LNCaP clone FGC (cell line): ENCODE measurements at places on chromosomes 1 and 21.

GRCh38 chr21:31668651-31669491, 9.4 kb downstream of the SOD1 start:
- DNase-seq: no peak

- no peak for DNase-seq
Observed at GRCh38 chr1:160865337-160865736, 2.6 kb upstream of the CD244 start.

GRCh38 chr1:198530953-198531352, 9.5 kb downstream of the ATP6V1G3 start:
- no peak for DNase-seq

DNA sequence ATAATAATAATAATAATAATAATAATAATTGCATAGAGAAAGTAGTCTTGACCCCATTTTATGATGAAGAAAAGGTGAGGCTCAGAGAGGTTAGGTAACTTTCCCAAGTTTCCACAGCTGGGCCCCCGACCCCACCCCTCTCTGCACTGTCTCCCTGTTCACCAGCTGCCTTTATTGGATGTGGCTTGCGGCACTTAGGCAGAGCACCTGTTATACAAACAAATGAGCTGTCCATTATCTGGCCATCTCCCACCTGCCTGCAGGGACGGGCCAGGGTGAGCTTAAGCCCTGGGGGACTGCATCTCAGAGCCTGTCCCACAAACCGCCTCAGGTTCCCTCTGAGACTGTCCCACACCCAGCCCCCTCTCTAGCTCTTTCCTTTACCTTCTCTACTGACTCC, 10.1 kb upstream of the EFNA1 start:
- DNase-seq: no peak

GRCh38 chr1:59767119-59767518, 47.6 kb upstream of the HOOK1 start:
- DNase-seq: no peak

GRCh38 chr1:48916130-48917069, 139.7 kb upstream of the BEND5 start:
- DNase-seq: no peak

DNA sequence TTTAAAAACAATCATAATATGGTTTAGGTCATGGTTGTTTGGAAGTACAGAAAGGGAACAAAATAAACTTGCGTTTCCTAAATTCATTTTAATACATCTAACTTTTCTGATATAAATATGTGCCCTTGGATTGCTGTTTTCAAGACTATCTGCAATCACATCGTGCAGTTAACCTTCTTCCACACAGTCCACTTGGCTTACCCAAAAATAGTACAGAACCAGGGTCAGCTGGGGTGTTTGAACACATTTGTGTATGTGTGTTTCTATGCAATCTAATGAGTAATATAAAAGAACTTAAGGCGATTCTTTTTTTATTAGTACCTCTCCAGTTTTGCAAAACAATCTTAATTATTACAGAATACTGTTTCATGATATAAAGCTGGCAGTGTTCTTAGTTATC, 19.9 kb downstream of the SAMSN1 start:
- no peak for DNase-seq

DNA sequence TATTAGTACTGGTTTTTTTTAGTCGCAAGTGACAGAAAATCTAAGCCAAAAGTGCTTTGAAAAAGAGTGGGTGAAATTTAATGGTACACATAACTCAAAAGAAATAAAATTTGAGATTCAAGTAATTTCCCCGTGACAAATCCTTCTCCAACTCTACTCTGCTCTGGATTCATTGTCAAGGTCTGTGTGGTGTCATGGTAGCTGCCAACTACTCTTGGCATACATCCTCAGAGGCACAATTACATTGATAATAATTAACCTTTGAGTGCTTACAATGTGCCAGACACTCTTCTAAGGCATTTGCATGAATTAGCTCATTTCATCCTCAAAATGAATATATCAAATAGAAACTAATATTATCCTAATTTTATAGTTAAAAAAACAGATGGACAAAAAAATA, 1153.9 kb upstream of the NCAM2 start:
- no peak for DNase-seq

GRCh38 chr1:238960071-238960470, 426.3 kb upstream of the CHRM3 start:
- DNase-seq: no peak

DNA sequence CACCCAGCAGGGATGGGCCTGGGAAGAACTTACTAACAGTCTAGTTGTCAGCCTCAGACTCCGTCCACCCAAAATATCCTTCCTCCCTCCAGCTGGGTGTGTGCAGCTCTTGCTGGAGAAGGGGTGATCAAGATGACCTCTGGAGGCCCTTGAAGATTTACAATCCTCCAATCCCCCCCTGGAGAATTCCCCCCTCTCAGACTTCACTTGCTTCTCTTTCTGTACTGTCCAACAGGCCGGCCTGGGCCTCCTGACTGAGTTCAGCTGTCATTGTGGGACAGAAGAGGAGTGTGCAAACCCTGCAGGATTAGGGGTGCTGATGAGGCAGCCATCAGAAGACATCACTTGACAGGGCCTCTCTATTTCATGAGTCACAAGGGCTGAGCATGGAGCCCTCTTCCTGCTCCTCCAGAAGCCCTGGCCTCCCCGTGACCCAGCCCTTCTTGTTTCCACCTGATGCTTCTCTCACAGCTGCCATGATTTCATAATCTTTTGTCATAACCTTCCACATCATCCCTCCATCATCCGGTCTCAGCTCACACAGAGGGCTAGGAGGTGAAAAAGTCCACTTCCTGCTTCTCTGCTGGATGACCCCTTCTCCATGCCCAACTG, 17.5 kb upstream of the IGFN1 start:
- DNase-seq: no peak
